ENCODE measurements at places on chromosomes 13 and 19.

GRCh38 chr19:32380269-32380668 is 25.3 kb upstream of the DPY19L3 start:
- no peaks in the 10 kb centered on the region for H3K36me3 ChIP-seq
- DNase-seq, result no peak
- no peak overlapping the region for H3K27ac ChIP-seq
- no peak overlapping the region for H3K4me3 ChIP-seq

DNA sequence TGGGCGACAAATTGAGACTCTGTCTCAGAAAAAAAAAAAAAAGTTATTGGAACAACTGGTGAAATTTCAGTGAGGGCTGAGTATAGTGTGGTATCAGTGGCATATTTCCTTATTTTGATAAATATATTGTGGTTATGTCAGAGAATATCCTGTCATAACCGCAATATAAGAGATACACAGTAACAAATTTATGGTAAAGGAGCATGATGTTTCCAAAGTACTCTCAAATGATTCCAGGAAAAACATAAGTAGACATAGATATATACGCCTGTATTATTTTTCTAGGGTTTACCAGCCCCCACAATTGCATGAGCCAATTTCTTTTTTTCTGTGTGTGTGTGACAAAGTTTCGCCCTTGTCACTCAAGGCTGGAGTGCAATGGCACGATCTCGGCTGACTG is 5.7 kb upstream of the C5AR1 start:
- H3K27me3 ChIP-seq, result no peaks in the 10 kb centered on the region
- DNase-seq, result no peak
- no peak overlapping the region for H3K27ac ChIP-seq
- no peaks in the 10 kb centered on the region for H3K36me3 ChIP-seq

DNA sequence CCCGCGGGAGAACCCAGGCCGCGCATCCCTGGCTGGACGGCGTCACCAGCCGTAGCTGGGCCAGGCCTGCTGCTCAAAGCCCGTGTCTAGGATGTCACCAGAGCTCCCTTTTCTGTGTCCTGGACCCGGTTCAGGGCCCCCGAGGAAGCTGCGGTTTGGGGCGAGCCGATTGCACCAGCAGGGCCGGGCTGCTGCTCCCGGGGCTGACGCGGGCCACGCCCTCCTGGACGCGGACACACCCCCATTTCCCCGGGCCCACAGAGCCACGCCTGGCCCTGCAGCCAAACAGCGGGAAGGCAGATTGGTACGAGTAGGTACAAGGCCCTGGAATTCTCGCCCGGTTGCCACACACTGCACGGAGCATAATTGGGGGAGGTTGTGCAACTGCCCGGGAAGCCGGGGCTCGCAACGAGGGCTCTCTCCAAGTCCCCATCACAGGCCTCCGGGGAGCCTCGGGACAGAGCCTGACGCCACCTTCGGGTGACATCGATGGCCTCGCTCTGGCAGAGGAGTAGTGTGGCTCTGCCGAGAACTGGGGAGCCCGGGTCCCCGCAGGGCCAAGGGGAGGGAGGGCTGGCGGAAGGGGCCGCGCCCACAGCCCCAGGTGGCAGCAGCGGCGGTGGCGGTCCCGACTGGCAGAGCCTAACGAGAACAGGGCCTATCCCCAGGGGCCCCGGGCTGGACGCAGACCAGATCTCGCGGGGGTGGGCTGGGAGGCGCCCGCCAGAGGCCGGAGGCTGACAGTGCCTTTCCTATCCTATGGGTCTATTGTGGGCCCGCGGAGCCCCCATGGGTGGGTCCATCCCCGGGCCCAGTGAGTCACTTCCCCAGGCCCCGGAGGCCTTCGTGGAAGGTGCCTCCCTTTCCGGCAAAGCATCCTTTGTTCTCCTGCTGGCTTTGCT is 23.5 kb downstream of the KCTD15 start:
- H3K27ac ChIP-seq, result peak overlapping the region; percentile 38
- no peaks in the 10 kb centered on the region for H3K36me3 ChIP-seq
- peak; percentile 76 for DNase-seq
- peak overlapping the region; percentile 25 for H3K4me3 ChIP-seq

GRCh38 chr13:107960301-107960700 is 255.0 kb downstream of the LIG4 start:
- no peak overlapping the region for H3K4me3 ChIP-seq
- no peaks in the 10 kb centered on the region for H3K36me3 ChIP-seq
- no peaks in the 10 kb centered on the region for H3K27me3 ChIP-seq
- no peak overlapping the region for H3K27ac ChIP-seq
- H3K4me1 ChIP-seq, result no peaks in the 10 kb centered on the region
- no peak for DNase-seq

GRCh38 chr13:78620936-78621470 is 17.7 kb upstream of the POU4F1 start:
- no peak overlapping the region for H3K27ac ChIP-seq
- no peaks in the 10 kb centered on the region for H3K4me1 ChIP-seq

DNA sequence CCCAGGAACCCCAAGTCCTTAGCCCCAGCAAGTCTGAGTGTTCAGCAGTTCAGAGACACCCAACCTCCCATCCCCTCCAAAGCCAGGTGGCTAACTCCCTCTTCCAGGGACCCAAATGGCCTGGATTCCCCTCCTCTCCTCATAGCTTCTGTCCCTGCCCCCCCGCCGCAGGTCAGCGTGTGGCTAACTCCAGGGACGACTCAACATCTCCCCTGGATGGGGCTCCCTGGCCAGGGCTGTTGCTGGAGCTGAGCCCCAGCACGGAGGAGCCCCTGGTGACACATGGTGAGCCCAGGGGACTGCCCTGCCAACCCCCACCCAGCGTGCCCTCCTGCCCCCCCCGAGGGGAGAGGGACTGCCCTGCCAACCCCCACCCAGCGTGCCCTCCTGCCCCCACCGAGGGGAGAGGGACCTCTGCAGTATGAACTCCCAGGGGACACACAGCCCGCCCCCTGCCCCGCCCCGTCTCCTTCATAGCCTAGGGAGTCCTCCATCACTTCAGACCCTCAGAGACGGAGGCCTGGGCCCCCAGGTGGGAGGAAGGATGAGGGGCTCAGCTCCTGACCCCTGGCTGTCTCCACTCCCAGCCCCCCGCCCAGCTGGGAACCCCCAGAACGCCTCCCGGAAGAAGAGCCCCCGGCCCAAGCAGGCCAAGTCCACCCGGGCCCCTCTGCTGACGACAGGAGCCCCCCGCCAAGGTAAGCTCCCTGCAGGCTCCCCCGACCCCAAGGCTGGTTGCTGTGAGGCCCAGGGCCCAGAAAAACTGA is 1.7 kb downstream of the SSC5D start:
- no peak for DNase-seq
- no peaks in the 10 kb centered on the region for H3K27me3 ChIP-seq

DNA sequence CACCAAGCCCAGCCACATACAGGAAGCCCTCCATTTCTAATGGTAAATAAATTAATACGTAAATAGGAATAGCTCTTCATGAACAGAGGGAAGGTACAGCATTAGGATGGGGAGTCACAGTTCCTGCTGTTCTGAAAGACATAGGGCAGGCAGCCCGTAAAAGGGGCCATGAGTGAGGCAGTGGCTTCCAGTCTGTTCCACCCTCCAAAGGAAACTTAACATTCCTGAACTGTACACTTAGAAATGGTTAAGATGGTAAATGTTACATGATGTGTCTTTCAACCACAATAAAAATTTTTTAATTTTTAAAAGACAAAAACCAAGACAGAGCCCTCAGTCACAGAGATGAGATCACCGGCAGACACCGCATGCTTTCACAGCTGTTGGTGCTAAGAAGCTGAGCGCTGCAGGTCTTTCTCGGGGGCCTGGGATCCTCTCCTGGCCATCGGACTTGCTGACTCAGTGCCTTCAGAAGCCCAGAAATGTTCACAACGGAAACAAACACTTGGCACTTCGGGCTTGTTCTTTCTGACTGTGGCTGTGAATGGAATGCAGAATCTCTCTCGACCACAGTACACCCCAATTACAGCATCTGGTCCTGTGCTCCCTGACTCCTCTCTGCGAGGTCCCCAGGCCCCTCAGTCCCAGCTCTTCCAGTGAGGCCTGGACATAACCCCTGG is 36.4 kb downstream of the EPS15L1 start:
- no peaks in the 10 kb centered on the region for H3K27me3 ChIP-seq
- DNase-seq, result peak; percentile 92
